ENCODE measurements at places on chromosomes 2 and 18.

DNA sequence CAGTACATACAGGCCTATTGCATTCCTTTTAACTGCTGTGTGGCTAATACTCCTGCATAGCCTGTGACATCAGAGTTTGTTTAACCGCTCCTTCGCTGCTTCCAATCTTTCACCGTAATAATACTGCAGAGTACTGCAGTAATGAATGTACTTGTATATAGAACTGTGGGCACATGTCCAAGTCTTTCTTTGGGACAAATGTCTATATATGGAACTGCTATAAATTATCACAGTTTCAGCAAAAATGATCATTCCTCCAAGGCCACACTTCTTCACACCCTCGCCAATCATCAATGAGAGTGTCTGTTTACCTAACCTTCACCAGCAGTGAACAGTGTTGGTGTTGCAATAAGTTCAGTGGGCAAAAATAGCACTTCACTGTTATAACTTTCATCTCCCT, 230.4 kb downstream of the SP3 start:
- DNase-seq, result no peak

DNA sequence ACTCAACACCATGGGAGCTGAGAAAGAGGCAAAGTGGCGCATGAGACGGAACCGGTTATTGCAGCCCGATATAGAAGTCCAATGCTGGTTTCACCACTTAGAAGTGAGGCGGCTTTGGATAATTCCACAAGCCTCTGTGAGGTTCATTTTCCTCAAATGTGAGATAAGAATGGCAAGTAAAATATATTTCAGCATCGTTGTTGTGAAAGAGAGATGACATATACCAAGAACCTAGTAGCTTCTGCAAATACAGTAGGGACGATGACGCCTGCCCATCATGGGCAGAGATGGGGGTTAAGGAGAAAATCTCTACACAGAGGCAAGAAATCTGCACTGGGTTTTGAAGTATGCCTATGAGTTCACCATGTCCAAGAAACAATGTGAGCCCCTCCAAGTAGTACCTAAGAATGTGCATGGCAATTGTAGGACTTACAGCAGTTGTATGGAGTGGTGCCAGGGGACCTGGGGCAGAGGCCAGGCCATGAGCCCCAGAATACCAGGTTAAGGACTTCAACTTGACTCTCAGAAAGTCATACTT, 352.0 kb downstream of the RNF144A start:
- no peak for DNase-seq

DNA sequence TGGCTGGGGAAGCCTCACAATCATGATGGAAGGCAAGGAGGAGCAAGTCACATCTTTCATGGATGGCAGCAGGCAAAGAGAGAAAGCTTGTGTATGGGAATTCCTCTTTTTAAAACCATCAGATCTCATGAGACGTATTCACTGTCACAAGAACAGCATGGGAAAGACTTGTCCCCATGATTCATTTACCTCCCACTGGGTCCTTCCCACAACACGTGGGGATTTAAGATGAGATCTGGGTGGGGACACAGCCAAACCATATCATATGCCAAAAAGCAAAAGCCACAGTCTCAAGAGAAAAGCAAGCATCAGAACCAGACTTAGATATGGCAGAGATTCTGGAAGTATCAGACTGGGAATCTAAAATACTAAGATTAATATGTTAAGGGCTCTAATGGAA, 30.0 kb upstream of the SCRN3 start:
- no peak for DNase-seq

- no peak for DNase-seq
Observed at GRCh38 chr18:28736951-28737350, 560.0 kb upstream of the CDH2 start.

DNA sequence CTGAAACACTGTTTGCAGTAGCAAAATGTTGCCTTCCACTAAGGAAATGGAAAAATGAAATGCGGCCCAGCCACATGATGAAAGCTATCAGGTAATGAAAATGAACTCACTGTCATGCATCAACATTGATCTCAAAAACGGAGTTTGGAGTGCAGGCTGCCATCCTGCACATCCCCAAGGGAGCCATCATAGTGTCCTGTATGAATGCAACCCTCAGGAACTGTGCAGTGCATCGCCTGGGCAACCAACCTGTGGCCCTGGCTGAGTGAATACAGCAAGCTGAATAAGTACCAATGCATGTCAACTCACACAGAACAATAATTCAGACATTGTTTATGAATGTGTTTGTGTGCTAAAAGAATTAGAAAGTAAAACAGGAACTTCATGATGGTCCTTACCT, 23.1 kb upstream of the TXNDC2 start:
- DNase-seq, result peak; percentile 61
